ENCODE measurements at places on chromosomes 12 and 14.
A peak's percentile ranks its signal among the peaks of the same experiment; 100 is the strongest.

DNA sequence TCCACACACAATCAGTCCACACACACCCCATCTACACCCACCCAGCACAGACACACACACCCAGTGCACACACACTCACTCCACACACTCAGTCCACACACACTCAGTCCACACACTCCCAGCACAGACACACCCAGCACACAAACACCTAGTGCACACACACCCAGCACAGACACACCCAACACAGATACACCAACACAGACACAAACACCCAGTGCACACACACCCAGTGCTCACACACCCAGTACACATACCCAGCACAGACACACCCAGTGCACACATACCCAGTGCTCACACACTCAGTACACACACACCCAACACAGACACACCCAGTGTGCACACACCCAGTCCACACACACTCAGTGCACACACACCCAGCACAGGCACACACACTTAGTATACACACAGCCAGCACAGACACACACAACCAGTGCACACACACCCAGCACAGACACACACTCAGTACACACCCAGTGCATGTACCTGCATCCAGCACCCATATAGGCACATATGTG lies 63.8 kb downstream of the ADGRD1 start:
- no peak for DNase-seq

DNA sequence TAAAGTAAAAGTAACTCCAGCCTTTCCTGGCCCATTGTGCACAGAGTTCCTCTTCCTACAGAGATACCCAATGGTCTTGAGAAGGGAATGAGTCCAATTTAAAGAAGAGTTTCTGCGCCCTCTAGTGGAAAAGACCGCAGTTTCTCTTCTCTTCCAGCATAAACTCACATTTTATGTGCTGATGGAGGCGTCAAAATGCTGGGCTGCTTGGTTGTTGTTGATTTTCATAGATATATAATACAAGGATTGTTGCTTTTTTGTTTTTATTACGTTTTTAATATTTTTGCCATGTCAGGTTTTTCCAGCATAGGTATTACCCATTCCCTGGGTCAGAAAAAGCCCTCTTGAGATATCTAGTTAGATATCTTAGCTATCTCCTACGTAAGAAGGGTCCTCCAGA lies 356.9 kb upstream of the STXBP6 start:
- no peak for DNase-seq

- DNase-seq = no peak
Observed at GRCh38 chr12:23775208-23775607, 174.3 kb downstream of the SOX5 start.

DNA sequence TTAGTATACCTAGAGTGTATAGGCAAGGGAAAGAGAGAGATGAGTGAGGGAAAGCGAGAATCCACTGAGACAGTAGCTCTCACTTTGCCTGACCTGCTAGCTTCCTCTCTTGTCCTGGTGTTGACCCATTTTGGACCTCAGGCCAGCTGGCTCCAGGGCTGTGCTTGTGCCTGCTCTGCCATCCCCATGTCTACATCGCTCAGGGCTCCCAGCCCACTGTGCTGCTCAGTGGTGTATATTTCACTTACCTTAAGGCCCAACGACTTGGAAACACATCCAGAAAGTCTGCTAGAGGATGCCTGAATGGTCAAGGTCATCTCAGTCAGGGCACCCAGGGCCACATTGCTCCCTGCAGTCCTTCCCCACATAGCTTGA lies 964 bp upstream of the SERPINA4 start:
- no peak for DNase-seq

- no peak for DNase-seq
Observed at GRCh38 chr14:95895720-95896119, 19.1 kb downstream of the TUNAR start.

- no peak for DNase-seq
Observed at GRCh38 chr14:60512126-60512525, 3.2 kb downstream of the SIX6 start.

- no peak for DNase-seq
Observed at GRCh38 chr12:42468921-42469320, 120.6 kb downstream of the PRICKLE1 start.

DNA sequence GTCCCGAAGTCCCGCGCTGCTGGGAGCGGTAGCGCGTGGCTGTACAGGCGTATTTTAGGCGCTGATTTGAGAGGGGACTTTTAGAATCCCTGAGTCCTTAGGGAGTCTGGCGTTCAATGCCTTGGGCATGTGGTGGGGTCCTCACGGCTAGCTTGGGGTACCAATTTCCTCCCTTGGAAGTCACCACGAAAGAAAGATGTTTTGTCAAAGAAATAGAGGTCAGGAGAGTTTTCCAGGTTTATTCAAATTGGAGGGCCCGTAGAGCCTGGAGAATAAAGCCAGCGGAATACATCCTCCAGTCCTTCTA lies 63.9 kb downstream of the KLHL28 start:
- no peak for DNase-seq

GRCh38 chr12:642633-643474 lies 20.4 kb downstream of the NINJ2 start:
- DNase-seq = peak; percentile 47

DNA sequence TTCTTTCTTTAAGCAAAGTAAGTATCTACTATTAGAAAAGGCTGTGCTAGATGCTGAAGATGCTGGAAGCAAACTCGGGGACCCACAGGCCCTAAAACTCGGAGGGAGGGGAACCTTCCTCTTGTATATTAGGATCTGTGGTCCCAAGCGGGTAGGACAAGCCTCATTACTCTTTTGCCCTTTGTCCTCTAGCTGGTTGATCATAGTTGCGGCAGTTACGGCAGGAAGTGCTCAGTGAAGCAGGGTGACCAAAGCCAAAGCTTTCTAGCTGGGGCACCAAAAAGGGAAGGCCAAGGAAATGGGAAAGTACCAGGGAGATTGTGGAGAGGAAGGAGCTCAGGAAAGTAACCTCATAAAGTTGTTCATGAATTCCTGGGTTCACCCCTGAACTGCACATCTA lies 76.3 kb downstream of the SCFD1 start:
- no peak for DNase-seq

DNA sequence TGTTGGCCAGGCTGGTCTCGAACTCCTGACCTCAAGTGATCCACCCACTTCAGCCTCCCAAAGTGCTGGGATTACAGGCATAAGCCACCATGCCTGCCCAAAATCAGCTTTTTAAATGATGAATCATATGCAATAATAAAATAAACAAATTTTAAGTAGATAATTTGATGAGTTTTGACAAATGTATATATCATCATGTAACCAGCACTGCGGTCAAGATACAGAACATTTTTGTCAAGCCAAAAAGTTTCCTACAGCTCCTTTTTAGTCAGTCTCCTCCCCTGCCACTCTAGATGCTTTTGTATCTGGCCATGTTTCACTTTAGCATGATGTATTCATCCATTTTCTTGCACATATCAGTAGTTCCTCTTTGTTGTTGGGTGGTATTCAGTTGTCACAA lies 17.2 kb downstream of the FRMD6 start:
- no peak for DNase-seq

- no peak for DNase-seq
Observed at GRCh38 chr14:58587271-58587670, 50.5 kb upstream of the DACT1 start.

DNA sequence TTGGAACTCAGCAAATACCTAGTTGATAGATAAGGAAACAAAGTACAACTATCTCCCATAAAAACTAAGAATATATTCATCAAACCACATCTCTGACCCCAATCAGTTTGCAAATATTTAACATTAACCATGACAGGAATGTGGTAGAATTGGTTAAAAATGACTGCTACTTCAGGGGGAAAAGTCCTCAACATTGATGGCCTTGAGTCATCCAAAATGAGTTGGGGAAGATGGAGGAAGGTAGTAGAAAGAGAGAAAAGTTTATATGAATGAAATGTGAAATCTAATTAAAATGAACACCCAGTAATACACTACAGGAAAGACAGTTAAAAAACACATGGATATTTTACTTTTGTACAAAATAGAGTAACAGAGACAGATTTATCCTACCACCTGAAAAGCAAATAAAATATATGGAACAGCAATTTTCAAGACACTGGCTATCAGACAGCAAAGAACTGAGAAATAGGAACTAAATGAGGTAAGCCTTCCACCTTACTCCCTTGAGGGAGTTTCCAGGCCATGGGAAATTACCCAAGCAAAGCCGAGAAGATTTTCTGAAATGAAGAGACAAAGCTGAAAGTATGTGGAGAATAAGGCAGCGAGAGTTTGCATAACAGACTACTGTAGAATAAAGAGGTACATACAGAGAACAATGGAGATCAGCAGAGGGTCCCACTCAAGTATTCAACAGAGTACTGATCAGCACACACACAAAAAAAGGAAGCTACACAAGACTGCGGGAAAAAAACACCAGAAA lies 49.6 kb downstream of the TC2N start:
- DNase-seq = no peak

GRCh38 chr14:54918427-54918826 lies 15.8 kb upstream of the GCH1 start:
- DNase-seq = no peak

GRCh38 chr14:48023881-48024280 lies 348.5 kb upstream of the MDGA2 start:
- DNase-seq = no peak

- no peak for DNase-seq
Observed at GRCh38 chr14:86626530-86626929, 1096.6 kb downstream of the FLRT2 start.

GRCh38 chr12:115936997-115937916 lies 340.2 kb downstream of the MED13L start:
- DNase-seq = no peak

- no peak for DNase-seq
Observed at GRCh38 chr14:78863143-78863542, 693.0 kb downstream of the NRXN3 start.

DNA sequence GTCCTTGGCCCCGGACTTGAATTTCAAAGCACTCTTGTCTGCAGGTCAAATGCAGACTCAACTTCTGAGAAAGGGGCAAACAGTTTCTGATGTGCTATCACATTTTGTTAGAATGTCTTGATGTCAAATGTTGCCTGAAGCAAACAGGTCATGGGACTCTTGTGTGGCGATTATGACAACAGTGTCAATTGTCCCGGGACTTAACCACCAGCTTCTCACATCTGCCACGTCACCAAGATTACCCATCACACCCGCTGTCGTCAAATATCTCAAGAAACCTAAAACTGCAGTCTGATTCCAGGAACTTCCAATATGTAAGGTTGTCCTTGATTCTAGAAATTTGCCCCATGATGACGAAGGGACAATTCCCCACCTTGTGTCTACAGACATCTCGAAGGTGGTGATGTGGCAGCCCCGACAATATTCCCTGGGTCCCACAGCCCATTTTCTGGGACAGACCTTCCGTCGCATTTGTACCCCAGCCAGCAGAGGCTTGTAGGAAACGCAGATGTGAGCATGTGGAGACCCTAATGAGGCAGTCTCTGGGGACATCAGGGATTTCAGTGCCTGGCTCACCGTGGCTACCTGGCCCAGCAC lies 21.3 kb downstream of the LRTM2 start:
- no peak for DNase-seq

- DNase-seq = no peak
Observed at GRCh38 chr12:21881965-21882364, 59.3 kb downstream of the ABCC9 start.

DNA sequence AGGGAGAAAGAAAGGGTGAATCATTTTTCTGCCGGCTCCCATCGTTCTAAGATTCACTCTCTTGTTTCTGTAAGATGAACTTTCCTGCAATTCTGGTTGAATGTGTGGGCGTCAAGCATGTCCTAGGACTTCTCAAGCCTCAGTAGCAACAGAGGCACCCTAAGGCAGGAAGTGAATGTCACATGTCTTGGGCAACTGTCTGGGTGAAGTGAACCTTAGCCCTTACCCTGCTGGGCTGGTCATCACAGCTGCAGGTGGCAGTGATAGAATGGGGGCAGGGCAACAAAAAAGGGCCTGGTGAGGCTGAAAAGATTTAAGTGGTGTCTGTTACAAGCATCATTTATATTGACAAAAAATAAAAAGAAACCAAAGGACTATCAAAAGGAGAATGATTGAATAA lies 45.9 kb upstream of the CAND1 start:
- DNase-seq = no peak

- no peak for DNase-seq
Observed at GRCh38 chr12:81758421-81759189, 545 bp downstream of the PPFIA2 start.

DNA sequence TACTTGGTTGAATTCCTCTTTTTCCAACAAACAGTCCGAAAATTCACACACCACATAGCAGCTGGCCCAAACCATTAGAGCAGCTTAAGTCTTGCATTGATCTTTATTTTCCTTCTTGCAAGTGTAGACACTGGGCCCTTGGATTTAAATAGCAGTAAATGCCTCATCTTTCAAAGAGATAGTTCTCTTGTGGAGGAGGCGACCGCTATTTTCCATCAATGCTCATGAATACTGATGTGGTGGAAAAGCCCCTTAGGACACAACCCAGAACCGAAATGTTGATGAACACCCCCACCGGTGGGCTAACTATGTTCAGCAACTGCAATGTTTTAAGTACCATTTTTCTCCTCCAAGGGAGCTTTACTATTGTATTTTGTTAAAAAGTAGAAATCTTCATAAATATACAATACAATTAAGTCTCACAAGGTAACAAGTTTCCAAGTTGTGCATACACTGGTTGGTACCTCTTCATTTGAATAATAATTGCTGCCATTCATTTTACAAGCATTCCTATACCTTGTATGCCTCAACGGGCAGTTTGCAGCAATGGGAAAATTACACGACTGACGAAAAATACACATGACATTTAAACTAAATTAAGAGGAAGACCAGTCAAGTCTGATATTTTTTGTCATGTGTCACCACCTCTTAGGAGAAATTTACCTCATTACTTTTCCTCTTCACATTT lies 18.0 kb downstream of the NIN start:
- DNase-seq = no peak

DNA sequence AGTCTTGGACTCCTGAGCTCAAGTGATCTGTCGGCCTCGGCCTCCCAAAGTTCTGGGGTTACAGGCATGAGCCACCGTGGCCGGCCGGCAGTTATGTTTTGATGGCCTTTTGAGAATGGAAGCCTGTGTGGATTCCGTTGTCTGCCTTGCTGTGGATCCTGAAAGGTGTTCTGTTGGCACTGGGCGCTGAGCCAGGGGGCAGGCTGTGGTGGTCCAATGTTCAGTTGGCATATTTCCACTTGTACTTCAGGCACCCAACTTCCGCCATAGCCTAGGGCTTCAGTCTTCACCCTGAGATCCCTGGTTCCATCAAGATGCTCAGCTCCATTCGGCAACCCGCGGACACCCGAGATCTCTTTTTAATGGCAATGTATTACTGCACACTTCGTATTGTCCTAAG lies 6.3 kb upstream of the RPLP0 start:
- no peak for DNase-seq

DNA sequence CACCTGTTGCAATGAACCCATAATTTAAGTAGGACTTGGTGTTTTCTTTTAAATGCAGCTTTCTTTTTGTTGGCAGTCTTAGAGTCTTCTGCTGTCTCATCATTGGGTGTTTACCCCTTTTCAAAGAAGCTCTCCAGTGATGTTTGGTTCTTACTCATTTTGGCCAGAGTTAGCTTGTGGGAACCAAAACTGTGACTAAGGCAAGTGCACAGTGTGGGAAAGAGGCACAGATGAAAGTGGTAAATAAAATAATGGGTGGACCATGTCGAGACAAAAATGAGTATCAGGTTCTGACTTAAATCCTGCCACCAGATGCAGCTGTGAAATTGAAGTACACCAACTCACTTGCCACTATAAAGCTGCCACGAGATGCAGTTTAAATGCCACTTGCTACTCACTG lies 615.4 kb upstream of the MIS18BP1 start:
- DNase-seq = no peak

- no peak for DNase-seq
Observed at GRCh38 chr12:96995861-96996260, 88.8 kb downstream of the NEDD1 start.

- no peak for DNase-seq
Observed at GRCh38 chr12:96014943-96015599, 18.9 kb upstream of the HAL start.

- DNase-seq = no peak
Observed at GRCh38 chr12:56863789-56864188, 70.4 kb downstream of the SDR9C7 start.
